ENCODE measurements at places on chromosomes 7 and 10. TPM values are rescaled to one million over a fixed set of nuclear protein-coding genes. Genes with fewer than 3 reads are reported as not detected.

The FMC1 gene
- 4.4 TPM for total RNA-seq

- DNase-seq: no peak
Measured at GRCh38 chr7:68147614-68148238, 1151.1 kb downstream of the TYW1 start.

DNA sequence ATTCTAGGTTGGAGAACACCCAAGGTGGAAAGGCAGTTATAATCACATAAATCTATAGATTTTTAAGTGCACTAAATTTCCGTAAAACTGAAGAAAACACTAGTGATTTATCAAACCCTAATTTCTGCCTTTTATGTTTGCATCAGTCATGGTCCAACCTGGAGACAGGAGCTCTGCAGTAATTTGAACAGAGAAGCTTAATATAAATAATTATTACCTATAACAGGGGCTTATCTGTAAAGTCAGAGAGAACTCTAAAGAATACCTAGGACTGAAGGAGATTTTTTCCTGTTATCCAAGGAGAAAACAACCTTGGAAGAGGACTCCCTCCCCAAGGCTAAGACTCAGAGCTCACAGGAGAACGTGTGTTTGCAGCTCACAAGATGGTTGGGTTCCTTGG lies 95.1 kb downstream of the MPP7 start:
- DNase-seq: no peak

DNA sequence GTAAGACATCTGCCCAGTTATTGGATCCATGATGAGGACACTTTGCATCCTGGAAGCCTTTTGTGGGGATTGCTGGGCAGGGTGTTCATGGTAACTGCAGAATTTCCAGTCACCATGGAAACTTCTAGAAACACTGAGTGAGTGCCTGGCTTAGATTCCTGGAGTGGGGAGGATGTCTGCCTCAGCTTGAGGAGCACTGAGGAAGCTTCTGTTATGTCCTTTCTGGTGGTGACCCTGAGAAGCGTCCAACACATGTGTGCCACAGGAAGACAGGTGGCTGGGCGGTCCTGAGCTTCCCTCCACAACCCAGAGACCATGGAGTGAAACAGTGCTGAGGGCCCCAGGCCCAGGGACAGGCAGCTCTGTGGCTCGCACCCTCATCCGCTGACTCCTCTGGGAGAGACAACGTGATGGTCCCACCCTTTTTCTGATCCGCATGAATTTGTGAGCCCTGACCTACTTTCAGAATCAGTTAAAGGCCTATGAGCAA lies 191.8 kb upstream of the CXCL12 start:
- no peak for DNase-seq

The TMEM213 gene
- total RNA-seq: not detected

DNA sequence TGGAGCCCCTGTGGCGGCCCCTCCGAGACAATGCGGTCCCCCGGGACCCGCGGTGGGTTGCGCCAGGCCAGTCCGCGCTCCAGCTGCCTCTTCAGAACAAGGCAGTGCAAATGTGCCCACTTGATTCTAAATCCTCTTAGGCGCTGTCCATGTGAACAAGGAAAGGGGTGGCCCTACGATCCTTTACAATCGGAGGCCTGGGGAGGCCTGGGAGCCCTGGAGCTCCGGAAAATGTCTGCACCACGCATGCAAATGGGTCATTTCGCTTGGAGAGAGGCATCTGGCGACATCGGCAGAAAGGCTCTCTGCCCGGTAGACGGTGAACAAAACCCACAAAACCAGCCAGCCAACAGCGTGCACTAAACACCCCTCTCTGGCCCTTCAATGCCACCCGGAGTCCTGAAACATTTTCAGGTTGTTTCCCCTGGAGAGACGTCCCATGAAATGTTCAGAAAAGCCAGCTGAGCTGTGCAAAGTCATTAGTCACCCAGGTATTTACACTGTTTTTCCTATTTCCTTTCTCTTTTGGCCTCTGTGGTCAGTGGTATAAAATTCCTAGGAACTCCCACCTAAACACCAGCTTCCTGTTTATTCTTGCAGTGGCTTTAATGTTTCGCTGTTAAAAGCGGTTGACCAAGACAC lies 102.8 kb upstream of the ZNF438 start:
- no peak for DNase-seq

The PRTFDC1 gene
- total RNA-seq: 20.6 TPM

The CTAGE15 gene
- total RNA-seq: 3.4 TPM

DNA sequence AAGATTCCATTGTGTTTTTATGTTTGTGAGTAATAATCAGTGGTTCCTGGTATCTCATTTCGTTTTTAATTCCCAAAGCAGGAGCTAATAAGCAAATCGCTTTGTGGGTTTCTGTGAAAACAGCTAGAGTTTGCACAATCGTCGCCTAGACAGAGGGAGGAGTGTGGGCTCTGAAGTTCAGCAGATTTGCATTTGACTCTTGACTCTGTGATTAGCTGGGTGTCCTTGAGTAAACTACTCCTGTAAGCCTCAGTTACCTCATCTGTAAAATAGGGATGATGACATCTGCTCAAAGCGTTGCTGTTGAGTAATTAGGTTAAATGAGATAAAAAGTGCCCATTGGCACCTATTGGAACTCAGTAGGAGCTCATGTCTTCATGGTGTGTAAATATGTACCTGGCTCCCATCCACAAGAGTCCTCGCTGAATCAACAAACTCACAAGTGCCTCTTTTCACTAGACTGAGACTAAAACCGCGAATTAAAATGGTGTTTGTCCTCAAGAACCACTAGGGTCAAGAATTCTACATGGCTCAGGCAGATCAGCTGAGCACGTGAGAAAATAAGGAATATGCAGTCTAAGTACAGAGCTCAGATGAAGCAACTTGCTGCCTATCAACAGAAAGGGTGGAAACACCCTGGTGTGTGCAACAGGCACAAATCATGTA lies 385.8 kb upstream of the C7orf33 start:
- no peak for DNase-seq

Data from Peyer's patch (tissue), 4 donors.